Aorta (tissue), 5 donors: ENCODE measurements at places on chromosomes 2 and 18. TPM values are rescaled to one million over a fixed set of nuclear protein-coding genes. Genes with fewer than 3 reads are reported as not detected.

AP1S3 gene
- 0.26 TPM for polyA plus RNA-seq

GALNT14 gene
- 0.74 TPM for polyA plus RNA-seq

GPR75 gene
- polyA plus RNA-seq, result 0.90 TPM

RMDN2 gene
- 10.3 TPM for polyA plus RNA-seq

CCDC68 gene
- polyA plus RNA-seq, result 9.4 TPM

GREB1L gene
- polyA plus RNA-seq, result 2.6 TPM

WBP1 gene
- 59.2 TPM for polyA plus RNA-seq

TDRD15 gene
- polyA plus RNA-seq, result not detected

ETAA1 gene
- polyA plus RNA-seq, result 14.6 TPM

PTCD3 gene
- 47.1 TPM for polyA plus RNA-seq

SCN7A gene
- polyA plus RNA-seq, result under 0.01 TPM

DES gene
- polyA plus RNA-seq, result 22.5 TPM

CCDC74A gene
- 3.3 TPM for polyA plus RNA-seq

PNO1 gene
- polyA plus RNA-seq, result 11.6 TPM

SPC25 gene
- polyA plus RNA-seq, result 0.23 TPM

TXNDC2 gene
- polyA plus RNA-seq, result not detected

CHRNG gene
- polyA plus RNA-seq, result not detected
